ENCODE measurements at places on chromosomes 4 and X.

GRCh38 chr4:75976177-75976576, 14.6 kb downstream of the SDAD1 start:
- no peak for DNase-seq

DNA sequence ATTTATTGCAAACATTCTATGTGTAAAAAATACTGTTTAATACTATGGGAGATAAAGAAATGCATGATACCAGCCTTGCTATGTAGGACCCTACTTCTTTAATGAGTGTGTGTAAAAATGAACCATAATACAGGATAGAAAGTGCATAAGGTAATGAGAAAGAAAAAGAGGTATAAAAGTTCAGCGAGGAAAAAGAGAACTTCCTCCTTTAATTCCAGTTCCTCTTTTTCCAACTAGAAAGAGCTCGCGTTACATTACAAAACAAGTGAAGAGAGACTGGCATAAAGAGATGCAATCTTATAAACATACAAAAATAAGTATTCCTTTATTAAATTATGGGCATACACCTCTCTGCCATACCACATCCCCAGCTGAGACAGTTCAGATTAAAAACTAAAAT, 77.4 kb downstream of the ANKRD17 start:
- DNase-seq = no peak

DNA sequence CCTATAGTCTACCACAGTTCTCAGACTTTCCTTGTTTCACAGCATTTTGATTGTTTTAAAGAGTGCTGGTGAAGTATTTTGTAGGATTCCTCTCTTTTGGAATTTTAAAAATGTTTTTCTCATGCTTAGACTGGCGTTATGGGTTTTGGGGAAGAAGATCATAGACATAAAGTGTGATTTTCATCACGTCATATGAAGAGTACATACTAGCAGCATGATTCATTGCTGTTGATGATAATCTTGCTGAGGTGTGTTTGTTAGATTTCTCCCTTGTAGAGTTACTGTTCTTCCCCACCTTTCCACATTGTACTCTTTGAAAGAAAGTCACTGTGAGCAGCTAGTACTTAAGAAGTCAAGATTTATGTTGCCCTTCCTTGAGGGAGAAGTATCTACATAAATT, 396.1 kb upstream of the GNPDA2 start:
- no peak for DNase-seq

GRCh38 chrX:71095981-71096759, 519 bp downstream of the FOXO4 start:
- peak; percentile 39 for DNase-seq

DNA sequence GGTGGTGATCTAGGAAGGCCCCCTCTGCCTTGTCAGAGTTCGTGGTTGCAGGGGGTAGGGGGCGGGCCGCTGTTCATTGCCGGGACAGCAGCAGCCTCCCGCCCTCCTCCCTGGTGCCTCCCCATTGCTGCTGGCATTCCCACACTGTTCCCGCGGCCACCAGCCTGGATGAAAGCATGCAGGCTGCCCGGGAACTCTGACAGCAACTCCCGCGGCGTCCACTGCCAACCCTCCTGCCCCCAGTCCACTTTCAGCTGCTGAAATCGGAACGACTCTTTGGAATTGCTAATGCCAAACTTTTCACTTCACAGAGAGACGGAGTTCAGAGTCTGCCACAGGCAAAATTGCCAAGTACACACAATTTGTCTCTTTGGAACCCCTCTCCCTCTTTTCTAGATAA, 121.9 kb downstream of the BEND2 start:
- no peak for DNase-seq

DNA sequence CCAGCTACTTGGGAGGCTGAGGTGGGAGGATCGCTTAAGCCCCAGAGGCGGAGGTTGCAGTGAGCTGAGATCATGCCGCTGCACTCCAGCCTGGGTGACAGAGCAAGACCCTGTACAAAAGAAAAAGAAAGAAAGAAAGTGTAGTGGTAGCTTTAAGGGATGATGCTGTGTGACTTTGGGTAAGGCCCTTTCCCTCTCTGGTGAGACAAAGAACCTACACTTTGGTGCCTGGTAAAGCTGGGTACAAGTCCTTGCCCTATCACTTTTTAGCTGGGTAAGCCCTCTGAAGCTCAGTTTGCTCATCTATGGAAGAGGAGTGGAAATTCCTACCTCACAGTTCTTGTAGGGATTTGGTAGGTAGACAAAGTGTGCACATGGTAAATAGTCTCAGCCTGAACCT, 1.7 kb upstream of the IQSEC2 start:
- DNase-seq = no peak

GRCh38 chrX:70505451-70505841, 60.8 kb downstream of the DLG3 start:
- DNase-seq = no peak
